SW480 (cell line): ENCODE measurements at places on chromosomes 13 and 19.
A peak's percentile ranks its signal among the peaks of the same experiment; 100 is the strongest.

DNA sequence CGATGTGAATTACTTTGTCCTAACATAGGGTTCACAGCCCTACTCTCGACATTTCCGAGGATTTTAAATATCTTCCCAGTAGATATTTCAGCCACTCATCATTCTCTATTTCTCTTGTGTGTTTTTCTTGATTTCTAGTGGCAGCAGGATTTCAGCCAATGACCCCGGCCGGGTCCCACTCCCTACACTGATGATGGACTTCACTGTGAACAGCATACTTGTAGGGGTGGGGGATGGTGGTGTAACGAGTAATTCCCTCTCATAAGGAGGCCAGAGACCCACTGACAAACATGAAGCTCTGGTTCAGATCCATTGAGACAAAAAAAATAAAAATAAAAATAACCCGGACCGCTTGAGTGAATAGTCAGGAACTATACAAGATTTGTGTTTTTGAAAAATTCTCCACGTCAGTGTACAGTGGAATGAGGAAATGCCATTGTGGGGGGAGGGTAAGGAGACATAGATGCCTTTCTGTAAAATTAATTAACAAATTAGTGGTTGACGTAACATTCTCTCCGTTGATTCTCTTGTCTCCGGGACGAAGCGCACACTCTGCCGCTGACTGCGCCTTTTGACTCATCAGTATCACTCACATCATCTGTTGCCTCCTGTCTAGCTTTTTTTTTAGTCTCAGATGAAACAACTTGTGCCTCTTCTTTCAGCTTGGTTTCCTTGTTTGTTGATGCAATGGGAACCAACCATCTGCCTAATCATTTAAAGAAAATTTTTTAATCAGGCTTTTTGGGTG lies 48.8 kb upstream of the IRS2 start:
- no peak for DNase-seq

DNA sequence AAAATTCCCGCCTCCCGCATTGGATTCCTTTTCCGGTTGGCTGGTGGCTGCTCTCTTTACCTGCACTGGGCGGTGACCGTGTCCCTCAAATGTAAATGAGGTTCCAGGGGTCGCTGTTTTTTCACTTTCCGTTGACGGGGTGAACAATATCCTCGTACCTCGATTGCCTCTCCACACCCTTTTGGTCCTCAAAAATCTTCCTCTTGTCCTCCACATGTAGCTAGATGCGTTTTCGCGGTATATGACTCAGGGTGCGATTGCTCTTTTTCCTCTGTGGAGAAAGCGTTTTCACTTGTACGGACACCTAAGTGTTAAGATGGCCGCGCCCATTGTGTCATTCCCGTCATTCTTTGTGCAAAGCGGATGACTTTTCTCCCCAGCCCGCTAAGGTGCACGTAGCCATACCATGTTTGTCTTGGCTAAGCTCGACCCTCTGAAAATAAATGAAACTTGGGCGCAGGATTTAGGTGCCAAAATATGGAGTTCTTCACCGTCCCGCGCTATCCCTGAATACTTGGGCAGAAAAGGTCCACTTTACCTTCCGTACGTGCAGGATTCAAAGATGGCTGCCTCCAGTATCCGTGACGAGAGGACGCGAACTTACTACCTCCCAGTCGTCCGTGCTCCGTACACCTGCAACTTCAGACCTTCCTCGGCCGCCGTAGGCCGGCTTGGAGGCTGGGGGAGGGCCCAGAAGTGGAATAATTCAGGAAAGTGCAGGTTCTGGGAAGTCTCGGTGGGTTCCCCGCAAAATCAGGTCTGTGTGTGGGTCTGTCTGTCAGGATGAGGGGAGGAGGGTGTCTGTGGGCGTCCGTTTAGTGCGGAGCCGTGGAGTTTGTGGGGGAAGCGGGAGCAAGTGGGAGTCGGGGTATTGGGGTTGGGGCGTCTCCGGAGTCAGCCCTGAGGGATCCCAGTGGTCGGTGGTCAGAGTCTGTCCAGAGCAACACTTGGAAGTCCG lies at the start of gene ZNF613:
Gene ZNF613, plus strand, starts transcription at position 689 of the 958 bp plus-strand sequence. CDS start 8,749 bp downstream, outside the sequence.
- DNase-seq: peak; percentile 90

DNA sequence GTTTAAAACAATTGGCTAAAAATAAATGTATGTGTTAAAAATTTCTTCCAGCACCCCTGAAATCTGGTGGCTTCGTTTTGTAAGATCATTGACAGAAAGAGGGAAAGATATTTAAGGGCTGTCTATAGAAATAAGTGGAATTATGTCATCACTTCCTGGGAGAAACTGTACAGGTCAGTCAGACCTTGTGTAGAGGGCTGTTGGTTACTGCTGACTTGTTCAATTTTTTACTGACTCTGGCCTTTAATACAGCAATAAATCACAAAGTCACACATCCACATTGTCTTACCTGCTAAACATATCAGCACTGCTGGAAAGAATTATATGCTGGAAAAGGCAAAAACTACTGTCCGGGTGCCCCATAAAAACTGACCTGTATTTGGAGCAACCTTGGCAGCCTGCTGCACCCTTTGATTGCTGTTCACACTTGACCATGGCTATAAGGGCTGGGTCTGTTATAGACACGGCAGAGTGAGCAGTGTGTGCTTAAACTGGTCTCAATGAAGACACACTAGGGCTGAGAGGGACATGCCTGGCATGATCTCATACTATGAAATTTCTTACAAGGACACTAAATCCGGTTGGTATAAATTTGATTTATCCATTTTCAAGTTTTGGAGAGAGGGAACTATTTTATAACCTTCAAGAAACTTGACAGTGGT lies 162.1 kb downstream of the NHLRC3 start:
- DNase-seq: no peak

GRCh38 chr13:24038841-24039330 lies 121.6 kb upstream of the SPATA13 start:
- DNase-seq: peak; percentile 88
